Caki2 (cell line): ENCODE measurements at places on chromosomes 16 and 17. TPM values are rescaled to one million over a fixed set of nuclear protein-coding genes. Genes with fewer than 3 reads are reported as not detected.

- no peak for DNase-seq
These were observed 77.9 kb downstream of the SYCE1L start for GRCh38 chr16:77277141-77277540.

GRCh38 chr16:72502594-72503005 is 330.6 kb upstream of the PMFBP1 start:
- no peak for DNase-seq

DNA sequence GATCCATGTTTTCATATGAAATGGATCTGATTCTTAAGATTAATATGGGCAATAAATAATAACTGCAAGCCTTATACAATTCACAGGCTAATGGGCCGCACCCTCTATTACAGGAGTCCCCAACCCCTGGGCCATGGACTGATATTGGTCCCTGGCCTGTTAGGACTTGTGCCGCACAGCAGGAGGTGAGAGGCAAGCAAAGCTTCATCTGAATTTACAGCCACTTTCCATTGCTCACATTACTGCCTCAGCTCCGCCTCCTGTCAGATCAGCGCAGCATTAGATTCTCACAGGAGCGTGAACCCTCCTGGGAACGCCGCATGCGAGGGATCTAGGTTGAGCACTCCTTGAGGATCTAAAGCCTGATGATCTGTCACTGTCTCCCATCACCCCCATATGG is 26.8 kb downstream of the METTL16 start:
- no peak for DNase-seq

Gene DOC2B
- 1.7 and 1.8 TPM in 2 replicates for total RNA-seq

Gene GLG1
- total RNA-seq, result 47.5 and 48.3 TPM in 2 replicates

- DNase-seq, result no peak
These were observed 377 bp downstream of the SLC13A5 start for GRCh38 chr17:6712854-6713129.

DNA sequence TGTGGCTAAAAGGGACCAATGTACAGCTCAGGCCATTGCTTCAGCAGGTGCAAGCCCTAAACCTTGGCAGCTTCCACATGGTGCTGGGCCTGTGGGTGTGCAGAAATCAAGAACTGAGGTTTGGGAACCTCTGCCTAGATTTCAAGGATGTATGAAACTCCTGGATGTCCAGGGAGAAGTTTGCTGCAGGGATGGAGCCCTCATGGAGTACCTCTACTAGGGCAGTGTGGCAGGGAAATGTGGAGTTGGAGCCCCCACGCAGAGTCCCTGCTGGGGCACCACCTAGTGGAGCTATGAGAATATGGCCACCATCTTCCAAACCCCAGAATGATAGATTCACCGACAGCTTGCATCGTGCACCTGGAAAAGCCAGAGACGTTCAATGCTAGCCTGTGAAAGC is 13.0 kb downstream of the EFCAB5 start:
- DNase-seq, result no peak

DNA sequence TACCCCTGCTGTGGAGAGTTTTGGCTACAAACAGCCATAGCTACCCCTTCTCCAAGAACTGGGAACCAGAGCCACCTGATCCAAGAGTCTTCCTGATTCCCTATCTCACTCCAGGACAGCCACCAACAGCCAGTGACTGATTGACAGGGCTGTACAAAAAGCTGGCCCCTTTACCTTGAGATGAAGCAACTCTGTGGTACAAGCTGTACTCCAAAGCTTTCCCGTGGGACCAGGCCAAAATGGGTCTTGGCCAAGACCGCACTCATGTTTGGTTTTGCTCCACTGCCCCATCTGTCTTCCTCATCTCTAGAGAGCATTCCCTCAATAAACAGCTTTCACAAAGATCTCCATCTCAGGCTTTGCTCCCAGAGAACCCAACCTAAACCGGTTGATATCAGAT is 43.6 kb downstream of the RNF157 start:
- no peak for DNase-seq

Gene GNG13
- total RNA-seq, result not detected in 2 replicates

DNA sequence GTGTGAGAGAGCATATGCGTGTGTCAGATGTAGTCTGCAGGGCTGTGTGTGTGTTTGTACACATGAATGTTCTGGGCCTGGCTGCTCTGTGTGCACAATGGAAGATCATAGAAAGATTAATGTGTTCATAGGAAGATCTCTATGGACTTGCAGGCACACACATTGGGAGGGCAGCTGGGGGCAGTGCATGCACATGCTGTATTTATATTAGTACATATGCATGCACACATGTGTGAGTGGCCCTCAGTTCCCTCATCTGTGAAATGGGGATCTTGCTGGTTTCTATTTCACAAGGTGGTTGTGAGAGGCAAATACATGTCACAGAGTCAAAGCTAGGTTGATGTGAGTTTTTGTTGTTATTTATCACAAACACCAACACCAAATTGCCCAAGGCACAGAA is 2.1 kb downstream of the CA7 start:
- no peak for DNase-seq

DNA sequence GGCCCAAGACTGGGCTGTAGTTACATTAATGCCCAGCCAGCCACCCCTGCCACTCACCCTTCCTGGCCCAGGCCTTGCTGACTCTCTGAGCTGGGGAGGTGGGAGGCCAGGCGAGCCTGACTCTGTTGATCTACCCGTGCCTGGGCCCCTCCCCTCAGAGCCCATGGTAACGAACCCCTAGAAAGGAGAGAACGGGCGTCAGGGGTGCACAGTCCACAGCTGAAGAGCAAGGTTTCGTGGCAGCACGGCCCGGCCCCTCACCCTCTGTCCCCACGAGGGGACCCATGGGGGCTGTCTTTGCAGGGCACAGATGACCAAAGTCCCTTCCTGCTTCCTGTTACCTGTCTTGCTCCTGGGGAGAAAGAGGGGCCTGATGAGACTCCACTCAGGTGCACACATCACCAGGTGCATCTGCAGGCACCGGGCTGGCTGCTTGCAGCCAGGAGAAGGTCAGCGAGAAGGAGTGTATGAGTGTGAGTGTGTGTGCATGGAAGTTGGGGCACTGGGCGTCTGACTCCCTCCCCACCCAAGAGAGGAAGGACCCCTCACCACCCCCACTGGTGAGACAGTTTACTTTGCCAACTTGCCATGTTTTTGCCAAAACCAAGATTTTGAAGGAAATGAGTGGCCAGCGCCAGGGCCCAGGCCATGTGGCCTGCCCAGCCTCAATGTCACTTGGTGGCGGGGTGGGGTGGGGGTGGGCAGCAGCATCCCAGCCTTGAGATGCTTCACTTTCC is 359.1 kb downstream of the SEC14L1 start:
- no peak for DNase-seq

DNA sequence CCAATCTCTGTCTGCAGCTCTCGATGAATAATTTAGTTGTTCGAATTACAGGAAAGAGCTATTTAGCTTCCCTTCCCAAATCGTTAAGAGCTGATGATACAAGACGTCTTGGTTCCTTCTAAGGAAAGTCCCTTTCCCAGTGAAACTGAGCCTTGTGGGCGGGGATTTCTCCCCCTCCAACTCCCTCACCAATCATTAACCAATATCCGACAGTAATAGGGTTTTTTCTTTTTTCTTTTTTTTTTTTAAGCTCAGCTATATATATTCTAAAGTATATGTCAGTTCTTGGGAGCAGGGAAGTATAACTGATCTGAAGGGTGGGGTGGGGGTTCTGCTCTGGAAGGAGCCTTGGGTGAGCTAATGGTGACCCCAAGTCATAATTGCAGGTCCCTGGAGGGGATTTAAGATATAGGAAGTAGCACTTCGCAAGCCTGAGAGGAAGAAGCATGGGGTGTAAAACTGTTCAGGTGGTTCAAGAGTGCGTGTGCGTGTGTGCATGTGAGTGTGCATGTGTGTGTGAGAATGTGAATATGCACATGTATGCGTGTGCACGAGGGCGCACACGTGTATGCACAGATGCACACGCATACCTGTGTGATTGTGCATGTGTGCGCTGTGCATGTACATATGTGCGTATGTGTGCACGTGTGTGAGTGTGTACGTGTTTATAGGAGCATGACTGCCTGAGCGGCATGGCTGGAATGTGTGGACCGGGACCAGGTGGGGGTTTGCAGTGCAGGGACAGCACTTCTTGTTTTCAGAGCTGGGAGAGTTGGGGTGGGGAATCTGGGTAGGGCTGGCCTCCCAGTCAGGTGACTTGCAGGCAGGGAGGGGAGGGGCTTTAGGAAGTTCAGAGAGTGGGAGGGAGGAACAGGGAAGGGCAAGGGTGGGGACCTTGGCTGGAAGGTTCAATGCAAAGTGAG is 42.7 kb downstream of the SOCS3 start:
- DNase-seq, result peak; percentile 91

DNA sequence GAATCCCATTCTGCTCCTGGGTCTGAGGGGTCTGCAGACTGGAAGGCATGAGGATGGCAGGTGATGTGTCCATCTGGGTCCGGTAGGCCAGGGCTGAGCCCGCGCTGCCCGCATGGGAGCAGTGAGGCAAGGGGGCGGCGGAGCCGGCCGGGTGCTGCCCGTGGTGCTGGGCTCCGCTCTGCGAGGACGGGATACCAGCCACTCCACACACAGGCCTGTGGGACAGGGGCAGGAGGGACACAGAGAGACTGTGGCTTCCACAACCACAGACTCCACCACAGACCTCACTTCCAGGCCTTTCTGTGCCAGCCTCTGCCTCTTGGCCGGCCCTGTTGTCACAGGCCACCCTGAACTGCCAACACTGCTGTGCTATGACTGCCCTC is 25.4 kb downstream of the MAP1LC3B start:
- no peak for DNase-seq

DNA sequence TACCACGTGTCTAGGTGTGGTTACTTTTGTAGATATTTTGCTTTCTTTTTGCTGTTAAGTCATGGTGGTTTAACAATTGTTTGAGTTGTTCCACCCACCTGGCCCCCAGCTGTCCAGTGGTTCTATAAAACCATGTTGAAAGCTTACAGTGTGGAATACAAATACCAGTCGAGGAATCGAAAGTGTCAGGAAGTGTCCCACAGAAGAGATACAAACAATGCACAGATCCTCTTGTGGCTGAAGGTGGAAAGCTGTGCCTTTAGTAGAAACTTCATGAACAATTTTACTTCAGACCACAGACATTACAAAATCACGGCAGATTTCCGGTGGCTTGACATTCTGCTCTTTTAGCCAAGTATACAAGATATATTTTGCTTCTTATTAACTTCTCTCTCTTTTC is 782.4 kb upstream of the SOX9 start:
- DNase-seq, result no peak

Gene PRSS27
- 1.1 TPM in 1 of 2 replicates, not detected in the other for total RNA-seq

- peak; percentile 59 for DNase-seq
These were observed 15.9 kb downstream of the FAM83G start for GRCh38 chr17:18988546-18989173.

DNA sequence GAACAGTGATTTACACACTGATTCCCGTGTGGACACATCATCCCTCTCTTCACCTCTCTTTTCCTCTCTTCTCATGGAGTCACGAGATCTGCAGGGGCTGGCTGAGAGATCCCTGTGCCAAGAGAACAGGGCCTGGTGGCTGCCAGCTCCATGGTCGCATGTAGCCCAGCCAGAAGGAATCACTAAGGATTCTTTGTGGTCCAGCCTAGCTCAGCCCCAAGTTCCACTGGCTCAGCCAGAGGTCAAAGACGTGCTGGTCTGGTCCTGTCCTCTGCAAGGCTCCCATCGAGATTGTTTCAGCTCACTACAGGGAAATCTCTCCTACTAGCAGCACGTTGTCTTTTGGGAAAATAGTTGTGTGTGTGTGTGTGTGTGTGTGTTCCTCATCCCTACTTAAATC is 66.4 kb downstream of the NDEL1 start:
- DNase-seq, result no peak

- DNase-seq, result no peak
These were observed 35.4 kb downstream of the ADAM11 start for GRCh38 chr17:44793885-44794842.

Gene HBA1
- not detected in 2 replicates for total RNA-seq

GRCh38 chr17:64418506-64419339 is 28.1 kb upstream of the PECAM1 start:
- DNase-seq, result peak; percentile 64

GRCh38 chr17:21164216-21164615 is 37.5 kb downstream of the DHRS7B start:
- DNase-seq, result no peak

GRCh38 chr17:57910462-57911420 is 44.5 kb downstream of the CUEDC1 start:
- no peak for DNase-seq

GRCh38 chr17:43907998-43908721 is 824 bp upstream of the MPP2 start:
- no peak for DNase-seq

DNA sequence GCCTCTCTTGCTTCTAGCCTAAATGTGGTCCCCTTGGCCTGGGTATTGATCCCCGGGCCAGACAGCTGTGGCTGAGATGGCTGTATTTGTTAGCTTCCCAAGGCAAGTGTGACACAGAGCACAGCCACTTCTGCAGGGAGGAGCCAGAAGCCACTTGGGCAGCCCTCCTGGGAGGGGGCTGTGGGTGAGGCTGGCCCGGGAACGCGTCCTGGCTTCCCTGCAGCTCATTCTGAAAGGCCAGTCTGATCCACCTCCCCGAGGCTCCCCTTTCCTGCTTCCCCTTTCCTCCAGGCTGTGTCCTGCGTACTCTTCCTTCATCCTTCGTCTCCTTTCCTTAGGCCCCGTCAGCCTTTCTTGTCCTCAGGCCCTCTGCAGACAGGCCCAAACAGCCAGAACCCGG is 8.0 kb downstream of the SERPINF2 start:
- DNase-seq, result no peak

Gene SEPHS2
- total RNA-seq, result 116 and 127 TPM in 2 replicates

GRCh38 chr17:8155996-8156245 is 3.7 kb upstream of the PER1 start:
- DNase-seq, result no peak

DNA sequence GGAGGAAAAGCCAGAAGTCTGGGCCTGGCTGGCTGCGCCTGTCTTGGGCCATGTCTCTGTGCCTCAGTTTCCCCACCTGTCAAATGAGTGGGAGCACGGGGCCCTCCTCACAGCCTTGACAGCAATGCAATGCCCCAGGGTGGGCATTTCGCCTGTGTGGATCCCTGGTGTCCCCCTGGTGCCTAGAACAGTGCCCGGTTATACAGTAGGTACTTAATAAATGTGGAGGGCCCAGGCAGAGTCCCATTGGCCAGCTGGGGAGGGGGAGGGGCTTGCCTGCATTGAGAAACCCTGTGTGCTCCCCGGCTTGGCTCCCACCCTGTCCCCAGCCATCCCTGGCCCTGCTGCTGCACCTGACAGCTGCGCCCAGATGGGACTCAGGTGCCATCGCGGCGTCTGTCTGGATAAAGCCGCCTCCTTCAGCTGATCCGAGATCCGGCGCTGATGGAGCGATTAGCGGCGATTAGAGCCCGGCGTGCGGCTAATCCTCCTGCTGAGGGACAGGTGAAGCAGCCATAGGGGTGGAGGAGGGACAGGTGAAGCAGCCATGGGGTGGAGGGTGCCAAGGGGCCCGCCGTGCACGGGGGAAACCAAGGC is 12.4 kb downstream of the ZFPM1 start:
- DNase-seq, result no peak

GRCh38 chr16:81551151-81551808 is 106.7 kb downstream of the CMIP start:
- peak; percentile 62 for DNase-seq
